Activated CD8-positive, alpha-beta T cell treated with anti-CD3 and anti-CD28 coated beads for 36 hours (primary cell): ENCODE measurements at places on chromosomes 12 and 14. TPM values are rescaled to one million over a fixed set of nuclear protein-coding genes. Genes with fewer than 3 reads are reported as not detected.

CIDEB gene
- total RNA-seq: 13.6 TPM

DNA sequence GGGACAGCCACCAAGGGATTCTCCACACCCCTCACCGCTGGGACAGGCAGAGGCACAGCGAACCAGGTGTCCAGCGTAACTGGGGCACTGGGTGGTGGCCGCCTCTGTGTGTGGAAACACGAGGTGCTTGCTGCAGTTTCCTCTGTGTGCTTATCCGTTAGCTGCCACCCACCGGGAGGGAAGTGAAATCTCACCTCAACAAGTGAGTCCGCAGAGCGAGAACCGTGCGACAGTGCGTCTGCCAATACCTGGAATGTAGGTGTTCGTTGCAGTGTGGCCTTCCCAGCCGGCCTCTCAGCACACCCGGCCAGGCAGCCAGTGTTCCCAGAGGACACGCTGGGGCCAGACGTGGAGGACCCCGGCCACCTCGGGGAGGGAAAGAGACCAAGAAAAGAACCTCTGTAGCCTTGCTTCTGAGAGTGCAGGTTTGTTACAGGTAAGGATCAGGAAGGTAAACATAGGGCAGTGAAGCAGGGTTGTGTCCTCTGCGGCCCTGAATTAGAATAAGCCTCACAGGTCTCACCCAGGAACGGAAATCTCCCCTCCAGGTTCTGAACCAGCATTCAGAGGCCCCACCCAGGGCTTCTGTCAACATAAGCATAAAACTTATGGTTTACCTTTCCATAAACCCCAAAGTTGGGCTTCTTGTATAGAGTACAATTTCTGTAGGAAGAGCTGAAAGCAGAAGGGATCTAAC lies 1.5 kb downstream of the BCL2L14 start:
- no peaks in the 10 kb centered on the region for H3K27me3 ChIP-seq
- H3K4me1 ChIP-seq: peaks cover 22% of the 10 kb centered on the region
- peak overlapping the region; percentile 90 for H3K27ac ChIP-seq
- H3K36me3 ChIP-seq: no peaks in the 10 kb centered on the region
- peak; percentile 71 for DNase-seq

KLHL33 gene
- total RNA-seq: 0.54 TPM

CNIH1 gene
- 82.0 TPM for total RNA-seq

- peaks cover 4% of the 10 kb centered on the region for H3K36me3 ChIP-seq
- no peaks in the 10 kb centered on the region for H3K27me3 ChIP-seq
- DNase-seq: no peak
- peaks cover 5% of the 10 kb centered on the region for H3K4me1 ChIP-seq
- H3K27ac ChIP-seq: no peak overlapping the region
Measured at GRCh38 chr14:63892265-63892664, 39.5 kb downstream of the SYNE2 start.

RILPL1 gene
- 2.9 TPM for total RNA-seq

GRCh38 chr12:58405363-58405762 lies 464.0 kb downstream of the ATP23 start:
- no peak overlapping the region for H3K27ac ChIP-seq
- H3K4me3 ChIP-seq: no peak overlapping the region
- H3K36me3 ChIP-seq: no peaks in the 10 kb centered on the region
- peaks cover 1% of the 10 kb centered on the region for H3K27me3 ChIP-seq
- DNase-seq: no peak

DNA sequence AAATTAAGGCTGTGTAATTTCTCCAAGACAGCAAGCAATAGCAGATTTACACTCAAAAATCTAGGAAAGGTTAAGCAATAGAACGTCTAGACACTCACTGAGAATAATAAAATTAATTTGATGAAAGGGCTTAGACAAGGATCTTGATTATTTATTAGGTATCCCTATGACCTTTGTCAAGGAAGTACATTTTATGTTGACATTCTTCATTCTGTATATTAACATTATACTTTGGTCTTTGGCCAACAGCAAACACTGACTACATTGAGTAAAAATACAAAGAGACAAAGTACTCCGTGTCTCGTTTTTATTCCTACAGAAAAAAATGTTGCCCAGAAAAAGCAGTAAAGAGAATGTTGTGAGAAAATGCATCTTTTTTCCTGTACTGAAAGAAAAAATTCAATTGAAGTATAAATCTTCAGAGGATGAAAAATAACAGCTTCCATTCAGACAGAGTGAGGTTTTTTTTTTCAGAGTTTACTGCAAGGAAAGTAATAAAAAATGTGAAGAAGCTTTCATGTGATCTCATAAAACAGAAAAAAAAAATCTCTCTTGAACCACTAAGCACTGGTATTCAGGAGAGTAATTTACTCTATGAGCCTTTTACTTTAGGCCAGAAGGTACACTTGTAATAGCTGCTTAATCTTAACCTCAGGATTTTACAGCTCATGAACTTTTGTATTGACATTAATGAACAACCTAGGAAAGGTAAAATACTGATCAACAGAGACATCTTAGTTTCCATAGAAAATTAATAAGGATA lies 605.0 kb downstream of the FSCB start:
- H3K27ac ChIP-seq: no peak overlapping the region
- no peaks in the 10 kb centered on the region for H3K36me3 ChIP-seq
- no peaks in the 10 kb centered on the region for H3K27me3 ChIP-seq
- DNase-seq: no peak

GRCh38 chr14:32925439-32925838 lies 13.2 kb upstream of the NPAS3 start:
- H3K36me3 ChIP-seq: no peaks in the 10 kb centered on the region
- H3K27ac ChIP-seq: no peak overlapping the region
- H3K27me3 ChIP-seq: peaks cover 7% of the 10 kb centered on the region
- no peak overlapping the region for H3K4me3 ChIP-seq
- no peaks in the 10 kb centered on the region for H3K4me1 ChIP-seq
